Stimulated activated CD8-positive, alpha-beta memory T cell treated with anti-CD3 and anti-CD28 coated beads, Interleukin-4, amount 100 ng/mL, for 1 hour (primary cell): ENCODE measurements at places on chromosomes 1 and 21.

- no peak for DNase-seq
These were observed 45.3 kb downstream of the GPATCH2 start for GRCh38 chr1:217585577-217585976.

DNA sequence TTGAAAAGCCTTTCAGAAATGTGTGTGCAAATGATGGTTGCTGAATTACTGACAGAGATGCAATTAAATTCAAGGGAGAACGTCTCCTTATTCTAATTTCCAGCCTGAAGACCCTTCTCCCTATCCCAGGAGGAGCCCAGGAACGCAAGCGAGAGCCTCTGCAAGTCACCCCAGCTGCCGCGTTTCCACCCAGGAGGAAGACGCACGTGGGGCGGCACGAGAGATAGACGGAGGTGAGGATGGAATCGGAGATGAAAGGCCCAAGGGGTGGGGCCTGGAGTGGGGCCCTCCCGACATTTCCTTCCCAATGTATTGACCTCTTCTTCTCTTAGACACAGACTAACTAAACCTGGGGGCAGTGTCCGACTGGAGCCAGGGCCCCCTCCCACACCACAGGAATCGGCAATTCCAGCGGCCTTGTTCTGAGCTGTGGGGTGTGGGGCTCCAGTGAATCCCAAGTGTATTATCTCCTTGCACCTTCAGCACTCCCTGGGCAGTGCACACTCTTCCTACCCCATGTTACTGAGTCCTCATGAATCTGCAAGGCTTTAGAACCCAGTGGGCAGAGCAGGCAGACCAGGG, 322.5 kb downstream of the AJAP1 start:
- no peak for DNase-seq

GRCh38 chr21:35649186-35649585, 411.1 kb downstream of the SETD4 start:
- no peak for DNase-seq

DNA sequence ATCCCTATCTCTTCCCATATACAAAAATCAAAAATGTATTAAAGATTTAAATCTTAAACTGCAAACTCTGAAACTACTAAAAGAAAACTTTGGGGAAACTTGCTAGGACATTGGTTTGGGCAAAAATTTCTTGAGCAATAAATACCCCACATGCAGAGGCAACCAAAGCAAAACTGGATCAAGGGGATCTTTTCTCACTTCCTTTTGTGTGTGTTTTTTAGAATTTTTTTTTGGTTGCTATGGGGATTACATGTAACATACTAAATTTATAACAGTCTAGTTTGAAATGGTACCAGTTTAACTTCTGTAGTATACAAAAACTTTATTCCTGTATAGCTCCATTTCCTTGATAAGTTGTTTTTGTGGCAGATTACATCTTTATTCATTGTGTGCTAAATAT, 16.8 kb downstream of the MAST2 start:
- no peak for DNase-seq

- DNase-seq: no peak
These were observed 434.6 kb upstream of the CHRM3 start for GRCh38 chr1:238951809-238952208.
